ENCODE measurements at places on chromosomes 5 and 9.

DNA sequence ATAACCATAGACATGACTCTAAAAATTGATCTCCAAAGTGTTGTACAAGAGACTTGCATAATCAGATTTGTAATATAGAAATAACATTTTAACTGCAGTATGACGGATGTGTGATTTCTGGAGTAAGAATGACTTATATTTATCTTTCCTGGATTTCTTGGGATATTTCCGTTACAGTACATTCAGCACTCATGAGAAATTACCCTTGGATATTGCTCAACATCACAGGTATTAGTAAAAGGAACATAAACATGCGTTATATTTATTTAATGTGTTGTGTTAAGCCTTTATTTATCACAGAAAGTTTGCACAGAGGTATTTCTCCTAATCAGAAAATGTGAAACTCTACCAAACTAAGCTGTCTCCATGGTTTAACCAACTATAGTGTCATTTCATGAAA is 1823.9 kb upstream of the C9orf72 start:
- no peak for DNase-seq

DNA sequence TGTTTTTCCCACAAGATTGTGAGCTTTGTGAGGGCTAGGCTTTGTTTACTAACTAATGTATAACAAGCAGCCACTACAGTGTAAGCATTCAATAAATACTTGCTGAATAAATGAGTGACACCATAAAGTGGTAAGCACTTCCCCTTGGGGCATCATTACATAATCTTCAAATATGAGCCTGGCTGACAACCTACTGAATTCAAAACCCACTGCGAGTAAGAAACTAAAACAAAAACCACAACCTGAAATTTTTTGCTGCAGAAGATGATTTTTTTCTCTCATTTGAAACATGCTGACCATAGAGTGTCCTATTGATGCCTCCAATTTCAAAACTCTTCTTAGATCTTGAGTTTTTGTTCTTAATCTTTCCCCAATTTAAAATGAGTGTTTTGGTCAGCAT is 331.3 kb upstream of the CCNG1 start:
- DNase-seq: no peak

- no peak for DNase-seq
These were observed 40.7 kb upstream of the RNU6ATAC start for GRCh38 chr9:134204991-134205578.

DNA sequence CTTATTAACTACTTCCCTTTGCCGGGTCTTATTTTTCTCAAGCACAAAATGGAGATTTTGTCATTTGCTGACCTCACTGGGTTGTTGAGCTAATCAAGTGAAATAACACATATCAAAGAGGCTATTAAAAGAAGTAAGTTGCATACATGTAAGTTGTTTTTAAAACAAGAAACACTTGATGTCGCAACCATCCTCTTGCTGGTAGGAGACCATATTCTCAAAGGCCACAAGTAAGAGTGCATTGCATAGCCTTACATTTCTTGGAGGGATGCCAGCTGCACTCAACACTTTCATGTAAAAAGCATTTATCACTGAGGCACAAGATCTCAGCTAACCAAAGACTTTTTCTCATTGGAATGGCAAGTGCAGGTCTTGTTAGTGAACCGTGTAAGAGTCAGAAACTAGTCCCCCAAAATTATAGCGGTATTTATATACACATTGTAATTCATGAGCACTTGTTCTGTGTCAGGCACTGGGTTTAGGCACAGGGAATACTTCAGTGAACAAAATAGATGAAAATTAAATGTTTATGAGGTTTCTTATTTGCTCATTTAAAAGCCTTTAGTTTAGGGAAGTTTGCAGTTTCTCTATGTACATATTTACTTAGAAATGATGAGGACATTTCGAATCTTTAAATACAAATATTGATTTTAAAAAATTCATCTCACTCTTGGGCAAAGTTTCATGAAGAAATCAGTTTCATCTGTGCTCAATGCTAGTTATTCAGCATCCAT is 72.0 kb downstream of the ZFAND5 start:
- no peak for DNase-seq

DNA sequence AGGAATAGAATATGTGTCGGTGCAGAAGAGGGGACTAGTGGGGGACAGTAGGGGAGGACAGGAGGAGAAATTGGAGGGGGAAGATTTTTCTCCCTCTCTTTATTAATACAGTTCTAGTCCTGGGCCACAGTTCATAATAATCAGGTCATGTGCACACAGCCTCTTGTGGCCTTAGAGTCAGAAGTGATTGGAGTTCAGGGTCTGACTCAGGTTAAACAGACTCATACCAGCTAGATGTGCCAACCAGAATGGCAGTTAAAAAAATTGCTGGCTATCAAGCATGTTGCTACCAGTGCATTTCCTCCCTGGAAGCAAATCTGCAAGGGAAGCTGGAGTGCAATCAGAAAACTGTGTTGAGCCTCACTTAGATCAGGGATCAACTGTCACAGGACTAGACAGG is 132.7 kb upstream of the MAP1B start:
- no peak for DNase-seq

All from activated CD8-positive, alpha-beta memory T cell treated with anti-CD3 and anti-CD28 coated beads, Interleukin-2, amount 50 U/mL, for 4 hours (primary cell).